GM23248 (cell line): ENCODE measurements at places on chromosomes 6 and 20.
A peak's percentile ranks its signal among the peaks of the same experiment; 100 is the strongest.

GRCh38 chr6:52643158-52643557 is 27.8 kb upstream of the TMEM14A start:
- DNase-seq = peak; percentile 55

DNA sequence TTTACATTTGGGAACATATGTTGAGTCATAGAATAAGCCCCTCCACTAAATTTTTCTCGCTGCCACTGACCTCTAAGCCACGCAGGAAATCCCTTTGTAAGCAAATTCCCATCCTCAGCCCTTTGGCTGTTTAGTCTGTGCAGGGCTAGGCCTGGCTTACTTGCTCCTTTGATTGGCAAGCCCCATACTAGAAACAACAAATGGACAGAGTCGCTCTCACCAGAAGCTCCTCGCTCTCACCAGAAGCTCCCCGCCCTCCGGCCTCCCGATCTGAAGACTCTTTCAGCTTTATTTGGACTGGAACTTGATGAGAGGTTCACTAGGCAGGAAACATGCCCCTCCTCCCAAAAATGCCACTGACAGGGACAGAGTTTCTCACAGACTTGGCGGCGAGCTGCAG is 149.2 kb upstream of the EXOC2 start:
- DNase-seq = no peak

DNA sequence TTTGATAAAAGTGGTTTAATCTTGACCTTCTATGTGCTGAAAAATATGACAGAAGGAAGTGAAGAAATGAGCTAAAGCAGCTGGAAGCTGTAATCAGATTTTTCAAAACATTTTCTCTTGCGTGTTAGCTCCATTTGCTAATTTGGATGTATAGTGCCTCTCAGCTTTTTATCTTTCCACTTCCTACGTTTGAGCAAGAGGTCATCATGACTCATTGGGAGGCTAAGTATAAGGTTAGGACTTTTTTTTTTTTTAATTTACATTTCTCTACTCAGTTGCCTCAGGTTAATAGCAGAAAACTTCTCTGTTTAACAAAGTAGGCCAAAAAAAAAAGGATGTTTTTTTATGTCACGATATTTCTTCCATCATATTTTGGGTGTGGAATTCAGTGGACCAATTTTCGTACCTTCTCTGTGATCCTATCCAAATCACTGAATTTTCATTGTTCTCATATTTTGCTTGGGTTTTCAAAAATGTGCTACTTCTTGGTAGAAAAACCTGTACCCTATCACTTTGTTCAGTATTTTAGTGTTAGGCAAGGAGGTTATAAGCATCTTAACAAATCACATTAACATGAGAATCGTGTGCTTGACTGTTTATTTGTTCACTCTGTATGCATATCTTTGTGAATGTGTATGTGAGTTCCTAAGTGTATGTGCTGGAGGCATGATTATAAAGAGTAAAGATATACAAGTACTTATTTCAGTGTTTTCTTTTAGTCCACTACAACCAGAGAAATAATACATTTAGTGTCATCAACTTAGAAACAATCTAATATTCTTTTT is 1028.3 kb upstream of the EYS start:
- no peak for DNase-seq

GRCh38 chr6:46788791-46789190 is 4.4 kb upstream of the MEP1A start:
- no peak for DNase-seq

DNA sequence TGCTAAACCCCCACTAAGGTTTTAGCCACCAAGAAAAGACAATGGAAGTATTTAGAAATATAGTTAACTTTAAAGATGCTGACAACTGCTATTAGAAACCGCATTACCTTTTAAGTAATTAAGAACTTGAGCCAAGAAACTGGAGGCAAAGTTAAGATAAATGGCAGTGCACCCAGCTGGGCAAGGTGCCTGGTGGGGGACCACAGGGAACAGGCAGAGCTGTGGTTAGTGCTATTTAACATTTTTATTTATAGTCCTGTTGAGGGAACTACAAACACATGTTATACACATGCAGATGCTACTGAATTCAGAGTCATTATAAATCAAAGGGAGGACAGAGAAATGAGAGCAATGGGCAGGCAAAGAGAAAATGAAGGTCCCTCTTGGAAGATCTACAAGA is 447.9 kb downstream of the TFAP2B start:
- no peak for DNase-seq

DNA sequence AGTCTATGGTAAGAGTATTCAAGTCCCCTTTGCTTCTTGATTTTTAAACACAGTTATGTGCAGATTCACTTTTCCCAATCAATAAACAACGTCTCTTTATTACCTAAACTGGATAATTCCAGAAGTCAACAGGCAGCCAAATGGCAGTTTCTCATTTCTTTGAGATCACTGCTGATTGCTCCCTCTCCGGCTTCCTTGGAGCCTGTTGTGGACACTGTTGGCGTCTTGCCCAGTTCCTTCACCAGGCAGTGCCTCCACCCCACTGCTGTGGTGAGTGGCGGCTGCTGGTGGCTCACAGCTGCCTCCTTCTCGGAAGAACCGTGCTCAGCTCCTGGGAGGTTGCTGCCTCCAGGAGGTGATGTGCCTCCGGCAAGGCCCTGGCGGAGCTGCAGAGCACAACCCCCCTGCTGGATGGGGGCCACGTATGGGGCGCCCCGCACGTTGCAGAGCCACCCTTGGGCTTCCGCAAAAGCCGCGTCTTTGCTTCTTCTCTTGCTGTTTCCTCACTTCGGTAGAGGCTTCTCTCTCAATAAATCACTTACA is 105.1 kb upstream of the CNKSR3 start:
- peak; percentile 77 for DNase-seq

GRCh38 chr6:140058863-140059262 is 684.4 kb upstream of the CITED2 start:
- no peak for DNase-seq

- DNase-seq = no peak
Observed at GRCh38 chr20:14604143-14604542, 266.7 kb upstream of the FLRT3 start.

DNA sequence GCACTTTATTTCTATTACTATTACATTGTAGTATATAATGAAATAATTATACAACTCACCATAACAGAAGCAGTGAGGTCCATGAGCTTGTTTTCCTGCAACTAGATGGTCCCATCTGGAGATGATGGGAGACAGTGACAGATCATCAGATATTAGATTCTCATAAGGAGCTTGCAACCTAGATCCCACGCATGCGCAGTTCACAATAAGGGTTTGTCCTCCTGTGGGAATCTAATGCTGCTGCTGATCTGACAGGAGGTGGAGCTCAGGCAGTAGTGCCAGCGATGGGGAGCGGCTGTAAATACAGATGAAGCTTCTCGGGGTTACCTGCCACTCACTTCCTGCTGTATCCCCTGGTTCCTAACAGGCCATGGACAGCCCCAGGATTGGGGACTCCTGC is 139.5 kb upstream of the TCF21 start:
- no peak for DNase-seq

- DNase-seq = no peak
Observed at GRCh38 chr6:156126535-156126934, 650.6 kb upstream of the ARID1B start.

DNA sequence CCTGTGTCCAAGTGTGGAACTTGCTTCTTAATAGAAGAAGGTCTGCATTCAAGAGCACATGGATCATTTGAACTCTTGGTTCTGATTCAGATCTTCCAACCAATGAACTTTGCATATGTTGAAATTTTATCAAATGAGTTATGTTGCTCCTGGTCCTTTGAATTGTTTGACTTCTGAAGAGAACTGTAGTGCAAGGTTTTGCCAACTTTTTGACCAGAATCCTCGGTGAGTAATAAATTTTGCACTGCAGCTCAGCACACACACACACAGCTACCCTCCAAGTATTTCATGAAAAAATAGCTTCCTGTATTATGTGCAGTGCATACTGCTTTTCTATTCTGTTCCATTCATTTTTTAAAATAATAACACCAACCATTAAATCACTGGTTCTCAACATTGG is 67.5 kb downstream of the BFSP1 start:
- no peak for DNase-seq

GRCh38 chr6:33993091-33993490 is 152.8 kb downstream of the GRM4 start:
- peak; percentile 37 for DNase-seq

DNA sequence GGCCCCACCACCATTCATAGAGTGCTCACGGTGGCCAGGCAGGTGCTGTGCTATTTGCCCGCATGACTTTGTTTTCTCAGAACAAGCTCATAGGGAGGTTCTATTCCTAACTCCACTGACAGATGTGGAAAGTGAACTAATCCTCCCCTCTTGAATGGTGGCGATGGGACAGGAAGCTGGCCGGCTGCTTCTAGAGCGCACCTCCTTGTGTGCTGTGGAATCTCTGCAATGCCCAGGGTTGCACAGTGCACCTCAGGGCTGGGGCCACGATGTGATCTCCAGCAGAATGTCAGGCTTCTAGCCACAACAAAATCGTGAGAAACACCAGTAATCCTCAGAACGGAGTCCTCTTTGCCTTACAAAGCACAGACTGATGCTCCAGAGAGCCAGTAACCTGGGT is 53.8 kb upstream of the SLC22A23 start:
- no peak for DNase-seq
